ENCODE measurements at places on chromosomes 6 and 20. TPM values are rescaled to one million over a fixed set of nuclear protein-coding genes. Genes with fewer than 3 reads are reported as not detected.

Gene TINAG
- not detected for total RNA-seq

Gene THEMIS
- total RNA-seq = not detected

Gene SULF2
- 90.8 TPM for total RNA-seq

Gene RNF39
- total RNA-seq = 7.2 TPM

Gene TULP1
- not detected for total RNA-seq

Gene NRN1
- total RNA-seq = 0.39 TPM

Gene SPACA1
- total RNA-seq = not detected

Gene C6orf163
- 2.5 TPM for total RNA-seq

Gene TUBB2B
- total RNA-seq = 5.9 TPM

Gene NMBR
- total RNA-seq = 0.11 TPM

Gene PSMB8
- total RNA-seq = 43.5 TPM

Gene CRISP3
- not detected for total RNA-seq

Gene LST1
- not detected for total RNA-seq

Gene BFSP1
- total RNA-seq = 2.2 TPM

Gene AMD1
- total RNA-seq = 93.4 TPM

Gene C2
- not detected for total RNA-seq

Gene FAM209B
- not detected for total RNA-seq

Gene TRIM10
- total RNA-seq = not detected

Gene DPPA5
- not detected for total RNA-seq

Gene PPDPF
- 298 TPM for total RNA-seq

Gene EYA2
- 0.08 TPM for total RNA-seq

Data from hair follicular keratinocyte (primary cell).